ENCODE measurements at places on chromosomes 3 and 15. TPM values are rescaled to one million over a fixed set of nuclear protein-coding genes. Genes with fewer than 3 reads are reported as not detected.

GRCh38 chr3:157157836-157158235 is 2.1 kb downstream of the CCNL1 start:
- H3K4me3 ChIP-seq = no peak overlapping the region
- H3K36me3 ChIP-seq = peaks cover 36% of the 10 kb centered on the region
- H3K4me1 ChIP-seq = peaks cover 50% of the 10 kb centered on the region

DNA sequence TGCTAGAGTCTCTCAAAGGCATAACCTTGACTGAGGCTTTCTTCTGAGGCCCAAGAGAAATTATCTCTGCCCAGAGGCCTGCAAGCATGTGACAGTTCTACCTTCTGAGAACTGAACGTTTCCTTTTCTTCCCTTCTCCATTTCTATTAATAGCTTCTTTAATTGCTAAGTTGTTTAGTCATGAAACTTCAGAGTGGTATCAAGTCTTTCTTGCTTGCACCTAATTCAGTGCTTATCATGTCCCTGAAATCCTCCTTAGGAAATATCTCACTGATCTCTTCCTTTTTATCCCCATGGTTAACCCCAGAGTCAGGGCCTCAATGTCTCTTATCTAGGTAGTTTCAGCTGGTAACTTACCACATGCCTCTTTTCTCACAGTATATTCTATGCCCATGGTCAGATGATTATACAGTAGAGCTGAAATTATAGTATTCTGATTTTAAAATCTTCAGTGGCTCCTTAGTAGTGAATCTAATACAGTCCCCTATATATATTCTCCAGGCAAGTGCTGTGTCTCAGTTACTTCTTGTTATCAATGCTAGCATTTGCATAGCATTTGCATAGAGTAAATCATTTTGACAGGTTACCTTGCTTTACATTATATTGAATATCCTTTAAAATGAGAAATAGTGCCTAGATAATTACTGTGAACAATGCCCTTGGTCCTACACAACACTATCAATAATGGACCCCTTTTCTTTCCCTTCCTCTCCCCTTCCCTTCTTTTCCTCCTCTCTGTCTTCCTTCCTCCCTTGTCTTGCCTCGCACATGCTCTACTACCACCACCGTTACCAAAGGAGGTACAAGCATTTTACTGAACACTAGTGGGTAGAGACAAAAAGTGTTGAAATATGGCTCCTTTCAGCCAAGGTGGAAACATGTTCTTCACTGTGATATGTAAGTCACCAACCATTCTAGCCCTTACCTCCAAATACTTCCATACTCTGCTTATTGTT is 33.0 kb downstream of the KBTBD8 start:
- no peak overlapping the region for H3K4me3 ChIP-seq
- H3K4me1 ChIP-seq = no peaks in the 10 kb centered on the region
- DNase-seq = no peak
- no peaks in the 10 kb centered on the region for H3K27me3 ChIP-seq

Gene CCR1
- 0.98 TPM for total RNA-seq

DNA sequence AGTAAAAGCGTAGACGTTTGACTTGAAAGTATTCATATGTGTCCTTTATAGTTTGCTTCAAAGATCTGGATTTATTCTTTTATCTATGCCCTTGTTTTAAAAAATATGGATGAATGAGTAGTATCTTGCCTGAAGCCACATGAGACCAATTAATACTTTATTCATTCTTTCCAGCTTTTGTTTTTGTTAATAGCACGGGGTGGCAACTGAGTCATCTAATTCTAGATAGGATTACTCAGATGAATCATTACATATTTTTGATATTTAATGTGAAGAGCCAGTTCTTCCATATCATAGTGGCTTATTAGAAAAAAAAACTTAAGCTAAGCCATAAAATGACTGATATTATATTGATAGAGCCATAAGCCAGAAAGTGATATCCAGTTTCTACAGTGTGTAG is 121.9 kb downstream of the BBX start:
- no peak overlapping the region for H3K27ac ChIP-seq
- no peak for DNase-seq
- no peak overlapping the region for H3K4me3 ChIP-seq
- H3K4me1 ChIP-seq = no peaks in the 10 kb centered on the region

DNA sequence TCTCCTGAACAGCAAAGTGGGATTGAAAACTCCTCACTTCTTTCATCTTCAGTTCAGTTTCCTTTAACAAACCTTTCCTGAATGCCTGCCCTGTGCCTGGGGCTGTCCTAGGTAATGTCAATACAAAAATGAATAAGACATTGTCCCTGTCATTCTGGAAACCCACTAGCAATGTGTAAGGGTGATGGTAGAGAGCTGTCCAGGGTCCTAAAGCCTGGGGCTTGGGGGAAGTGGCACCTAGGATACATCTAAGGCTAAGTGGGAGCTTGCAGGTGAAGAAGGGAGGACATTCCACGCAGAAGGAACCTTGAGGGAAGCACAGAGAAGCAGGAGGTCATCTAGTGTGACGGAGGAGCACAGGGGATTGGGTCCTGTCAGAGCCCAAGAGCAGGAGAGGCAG is 212.7 kb upstream of the PPP2R3A start:
- no peak for DNase-seq
- no peak overlapping the region for H3K27ac ChIP-seq
- H3K4me1 ChIP-seq = no peaks in the 10 kb centered on the region
- no peaks in the 10 kb centered on the region for H3K36me3 ChIP-seq
- no peak overlapping the region for H3K4me3 ChIP-seq

Gene LRRC3B
- total RNA-seq = not detected

- no peak overlapping the region for H3K4me3 ChIP-seq
- no peak overlapping the region for H3K27ac ChIP-seq
- H3K27me3 ChIP-seq = no peaks in the 10 kb centered on the region
- no peaks in the 10 kb centered on the region for H3K36me3 ChIP-seq
These were observed 261.4 kb downstream of the GBE1 start for GRCh38 chr3:81500039-81500438.

DNA sequence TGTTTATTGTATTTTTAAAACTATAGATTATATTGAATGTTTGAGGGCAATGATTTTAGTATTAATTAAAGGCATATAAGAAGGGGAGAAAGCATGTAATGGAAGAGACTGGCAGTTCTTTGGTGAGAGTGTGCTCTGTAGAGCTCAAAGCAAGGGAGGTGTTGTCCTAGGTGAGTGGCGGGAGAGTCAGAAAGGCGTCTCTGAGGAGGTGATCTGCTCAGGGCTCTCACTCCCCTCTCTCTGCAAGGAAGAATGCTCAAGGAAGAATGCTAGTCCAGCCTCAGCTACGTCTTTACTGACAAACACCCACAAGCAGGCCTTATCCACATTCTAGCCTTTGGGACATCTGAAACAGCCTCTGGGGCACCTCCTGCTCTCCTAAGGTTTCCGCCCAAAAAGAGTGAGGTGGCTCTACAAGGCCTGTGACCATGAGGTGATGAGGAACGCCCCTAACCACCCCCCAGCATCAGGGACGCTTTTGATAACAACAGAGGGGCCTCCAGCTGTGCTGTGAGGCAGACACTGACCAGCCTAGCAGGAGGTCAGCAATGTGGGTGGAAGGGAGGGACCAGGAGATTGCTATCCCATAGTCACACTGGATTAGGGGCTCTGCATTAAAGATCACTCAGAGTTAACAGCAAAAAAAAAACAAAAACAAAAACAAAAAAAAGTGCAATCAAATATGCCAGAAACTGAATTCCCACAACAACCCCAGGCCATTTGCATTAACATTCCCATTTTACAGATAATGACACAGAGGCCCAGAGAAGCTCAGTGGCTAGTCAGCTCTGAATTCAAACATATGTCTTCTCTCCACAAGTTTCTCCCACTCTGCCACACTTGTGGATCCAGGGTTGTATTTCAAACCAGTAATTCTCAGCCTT is 202.2 kb upstream of the CTNNB1 start:
- H3K36me3 ChIP-seq = no peaks in the 10 kb centered on the region
- no peak overlapping the region for H3K4me3 ChIP-seq
- no peak overlapping the region for H3K27ac ChIP-seq
- H3K27me3 ChIP-seq = no peaks in the 10 kb centered on the region

Gene CDHR4
- not detected for total RNA-seq

Gene SPINT1
- 143 TPM for total RNA-seq

GRCh38 chr15:55791551-55792400 is 48.8 kb upstream of the PRTG start:
- no peaks in the 10 kb centered on the region for H3K36me3 ChIP-seq
- no peaks in the 10 kb centered on the region for H3K27me3 ChIP-seq
- peaks cover 22% of the 10 kb centered on the region for H3K4me1 ChIP-seq
- H3K27ac ChIP-seq = no peak overlapping the region
- no peak overlapping the region for H3K4me3 ChIP-seq

Gene MYH15
- total RNA-seq = 0.08 TPM

GRCh38 chr3:158830391-158830790 is 28.5 kb downstream of the MFSD1 start:
- H3K27me3 ChIP-seq = no peaks in the 10 kb centered on the region
- H3K4me3 ChIP-seq = no peak overlapping the region
- no peak overlapping the region for H3K27ac ChIP-seq
- H3K36me3 ChIP-seq = peaks cover 6% of the 10 kb centered on the region
- H3K4me1 ChIP-seq = no peaks in the 10 kb centered on the region
- DNase-seq = no peak

DNA sequence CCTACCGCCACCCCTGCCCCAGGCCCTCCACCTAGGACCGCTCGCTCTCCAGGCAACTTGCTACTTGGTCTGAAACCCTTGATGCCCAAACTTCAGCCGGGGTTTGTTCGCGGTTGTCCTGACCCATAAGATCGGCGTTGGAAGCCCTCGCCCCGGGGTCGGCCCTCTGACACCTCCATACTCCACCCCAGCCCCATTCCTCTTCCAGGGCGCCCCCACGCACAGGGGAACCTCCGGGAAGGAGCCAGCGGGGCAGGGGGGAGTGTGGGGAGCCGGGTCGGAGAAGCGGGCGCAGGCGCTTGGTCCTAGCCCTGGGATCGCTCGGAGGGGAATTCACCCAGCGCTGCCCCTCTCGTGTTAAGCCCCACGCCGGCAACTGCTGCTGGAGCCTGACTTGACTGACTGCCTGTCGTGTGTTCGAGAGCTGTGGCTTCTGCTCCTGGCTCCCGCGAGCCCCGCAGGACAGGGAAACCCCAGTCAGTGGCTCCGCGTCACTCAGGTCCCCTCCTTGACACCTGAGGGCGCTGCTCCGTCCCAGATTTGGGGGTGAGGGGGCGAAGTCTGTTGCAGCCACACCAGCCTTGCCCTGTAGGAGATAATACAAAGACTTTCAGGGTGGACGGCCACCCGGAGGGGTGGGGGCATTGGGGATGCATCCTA is 675 bp downstream of the RYR3 start:
- no peak overlapping the region for H3K4me3 ChIP-seq
- H3K27ac ChIP-seq = no peak overlapping the region
- H3K36me3 ChIP-seq = no peaks in the 10 kb centered on the region
- no peak for DNase-seq
- H3K27me3 ChIP-seq = no peaks in the 10 kb centered on the region

Gene KCNMB3
- total RNA-seq = 4.4 TPM

- peak overlapping the region; percentile 11 for H3K4me3 ChIP-seq
- H3K36me3 ChIP-seq = peaks cover 7% of the 10 kb centered on the region
- no peak for DNase-seq
- peak overlapping the region; percentile 45 for H3K27ac ChIP-seq
- no peaks in the 10 kb centered on the region for H3K27me3 ChIP-seq
- peaks cover 78% of the 10 kb centered on the region for H3K4me1 ChIP-seq
These were observed 4.3 kb downstream of the SNX33 start for GRCh38 chr15:75651810-75652543.

- H3K27me3 ChIP-seq = no peaks in the 10 kb centered on the region
- H3K36me3 ChIP-seq = no peaks in the 10 kb centered on the region
- no peak overlapping the region for H3K27ac ChIP-seq
- no peaks in the 10 kb centered on the region for H3K4me1 ChIP-seq
- H3K4me3 ChIP-seq = no peak overlapping the region
These were observed 32.3 kb downstream of the PDZRN3 start for GRCh38 chr3:73592154-73593144.
